ENCODE measurements at places on chromosomes 4 and X.

- no peak for DNase-seq
Observed at GRCh38 chrX:113545040-113545439, 704.4 kb upstream of the AMOT start.

DNA sequence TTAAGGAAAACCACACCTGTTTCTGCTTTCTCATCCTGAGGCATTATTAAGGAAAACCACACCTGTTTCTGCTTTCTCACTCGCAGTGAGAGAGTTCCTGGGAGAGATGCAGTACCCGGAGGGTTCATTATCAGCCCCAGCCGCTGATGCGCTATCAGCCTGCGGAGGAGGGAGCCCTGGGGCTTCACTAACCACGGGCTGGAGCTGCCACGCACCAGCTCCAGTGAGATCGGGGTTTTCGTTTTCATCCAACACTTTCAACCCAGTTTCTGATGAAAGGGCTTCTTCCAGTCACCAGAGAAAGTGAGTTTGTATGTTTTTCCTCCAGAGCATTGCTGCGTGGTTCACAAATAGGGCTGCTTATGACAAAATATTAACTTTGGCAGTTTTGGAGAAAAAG, 93.2 kb upstream of the PRKX start:
- no peak for DNase-seq

DNA sequence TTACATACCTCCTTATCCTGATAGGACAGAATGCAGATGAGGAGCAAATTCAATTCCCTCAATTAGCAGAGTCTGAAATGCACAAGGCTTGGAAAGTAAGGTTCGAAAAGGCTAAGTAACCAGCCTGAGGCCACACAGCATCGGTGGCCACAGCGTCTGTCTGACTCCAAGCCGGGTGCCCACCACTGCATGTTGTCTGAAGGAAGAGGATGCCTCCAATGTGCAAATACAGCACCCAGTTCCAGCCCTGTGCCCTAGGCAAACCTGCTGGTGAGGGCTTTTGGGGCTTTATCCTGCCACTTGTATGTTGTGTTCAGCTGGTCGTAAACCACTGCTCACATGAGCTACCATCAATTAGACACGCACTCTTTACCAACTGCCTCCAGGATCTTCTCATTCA, 48.6 kb upstream of the PPP2R2C start:
- DNase-seq: no peak

DNA sequence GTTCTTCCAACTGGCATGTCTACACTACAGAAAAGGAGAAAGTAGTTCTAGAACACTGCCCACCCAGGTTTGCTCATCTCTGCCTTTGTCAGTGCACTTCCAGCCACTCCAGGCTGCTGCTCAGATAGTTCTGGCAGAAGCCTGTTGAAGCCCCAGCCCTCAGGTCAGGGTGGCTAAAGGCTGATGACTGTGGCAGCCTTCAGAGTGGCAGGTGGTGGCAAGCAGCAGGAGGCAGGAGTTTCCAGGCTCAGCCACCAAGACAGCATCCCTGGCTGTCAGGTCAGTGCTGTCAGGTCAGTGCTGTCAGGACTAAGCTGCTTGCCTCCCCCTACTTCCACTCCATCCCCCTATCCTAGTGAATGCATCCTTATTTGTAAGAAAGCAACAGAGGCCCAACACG, 100.4 kb downstream of the MAMLD1 start:
- no peak for DNase-seq

- no peak for DNase-seq
Observed at GRCh38 chrX:38216642-38217041, 4.0 kb downstream of the SRPX start.

DNA sequence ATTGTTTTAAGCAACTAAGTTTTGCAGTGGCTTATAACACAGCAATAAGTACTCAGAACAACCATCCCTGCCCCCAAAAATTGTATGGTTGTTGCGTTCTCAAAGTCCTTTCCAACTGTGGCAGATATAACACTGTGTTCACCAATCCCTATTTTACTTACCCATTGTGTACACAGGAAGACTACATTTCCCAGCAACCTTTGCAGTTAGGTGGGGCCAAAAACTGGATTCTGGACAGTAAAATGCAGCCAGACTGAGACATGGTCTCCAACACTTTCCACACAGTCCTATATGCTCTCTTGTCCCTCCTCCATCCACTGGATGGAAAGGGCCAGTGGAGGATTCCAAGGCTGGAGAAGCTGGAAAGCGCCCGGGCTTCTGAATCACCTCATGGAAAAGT, 523.6 kb downstream of the BCOR start:
- no peak for DNase-seq

GRCh38 chrX:8579602-8580001, 115.0 kb downstream of the VCX3B start:
- DNase-seq: no peak

DNA sequence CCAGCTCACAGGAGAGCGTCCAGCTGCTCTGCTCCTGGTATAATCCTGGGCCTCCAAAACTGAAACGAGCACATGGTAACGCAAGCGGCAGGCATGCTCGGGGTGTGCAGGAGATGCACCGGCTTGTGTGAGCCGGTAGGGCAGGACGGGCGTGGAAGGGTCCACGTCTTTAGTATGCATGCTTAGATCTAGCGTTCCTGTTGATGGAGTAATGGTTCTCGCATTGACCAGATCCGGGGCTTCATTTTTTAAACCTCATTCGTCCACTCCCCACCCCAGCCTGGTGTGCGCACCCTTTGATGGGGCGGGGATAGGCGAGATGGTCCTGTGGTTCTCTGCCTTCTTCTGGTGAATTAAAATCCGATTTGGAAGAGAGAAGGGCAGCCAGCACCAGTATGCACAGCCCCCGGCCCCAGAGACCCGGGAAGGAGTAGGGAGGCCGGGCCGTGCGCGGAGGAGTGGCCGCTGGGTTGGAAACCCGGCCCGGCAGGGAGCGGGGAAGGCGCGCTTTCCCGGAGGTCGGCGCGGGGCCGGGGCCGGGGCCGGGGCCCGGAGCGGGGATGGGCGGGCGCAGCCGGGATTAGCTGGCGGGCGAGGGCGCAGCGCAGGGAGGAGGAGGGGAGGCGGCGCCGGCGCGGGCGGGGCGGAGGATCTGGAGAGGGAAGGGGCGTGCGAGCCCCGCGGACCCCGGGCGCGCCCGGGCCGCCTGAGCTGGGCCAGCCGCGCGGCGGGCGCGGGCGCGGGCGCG, 39.9 kb downstream of the FAM149A start:
- DNase-seq: no peak

- no peak for DNase-seq
Observed at GRCh38 chrX:30212172-30212571, 3.2 kb upstream of the MAGEB2 start.

DNA sequence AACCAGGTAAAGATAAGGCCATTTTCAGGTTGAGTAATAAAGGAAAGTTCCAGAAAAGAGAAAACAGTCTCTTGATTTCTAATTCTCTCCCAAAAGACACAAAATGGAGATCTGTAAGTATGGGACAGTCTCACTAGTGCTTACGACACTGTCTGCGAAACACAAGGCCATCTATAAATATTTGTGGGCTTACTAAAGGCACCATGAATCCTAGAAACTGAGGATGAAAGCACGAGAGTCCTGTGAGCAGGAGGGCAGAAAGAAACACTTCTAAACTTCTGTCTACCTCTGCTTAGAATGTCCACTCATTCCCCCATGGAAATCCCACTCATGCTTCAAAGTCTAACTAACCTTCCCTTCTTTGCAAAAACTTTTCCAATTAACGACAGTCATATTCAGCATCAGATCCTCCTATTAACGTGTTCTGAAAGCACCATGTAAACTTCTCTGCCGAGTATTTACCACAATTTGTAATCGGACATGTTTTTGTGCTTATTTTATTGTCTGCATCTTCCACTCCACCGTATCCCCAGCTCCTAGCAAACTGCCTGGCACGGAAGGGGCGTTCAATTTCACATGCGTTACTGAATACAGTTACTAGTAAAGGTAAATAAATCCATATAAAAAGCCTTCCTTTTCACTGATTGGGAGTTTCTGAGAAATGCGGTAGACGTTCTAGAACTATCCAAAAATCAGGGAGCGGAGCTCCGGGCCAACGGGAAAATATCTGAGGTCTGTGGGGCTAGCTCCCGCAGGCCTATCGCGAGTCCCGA, 665 bp downstream of the PSMD10 start:
- no peak for DNase-seq

DNA sequence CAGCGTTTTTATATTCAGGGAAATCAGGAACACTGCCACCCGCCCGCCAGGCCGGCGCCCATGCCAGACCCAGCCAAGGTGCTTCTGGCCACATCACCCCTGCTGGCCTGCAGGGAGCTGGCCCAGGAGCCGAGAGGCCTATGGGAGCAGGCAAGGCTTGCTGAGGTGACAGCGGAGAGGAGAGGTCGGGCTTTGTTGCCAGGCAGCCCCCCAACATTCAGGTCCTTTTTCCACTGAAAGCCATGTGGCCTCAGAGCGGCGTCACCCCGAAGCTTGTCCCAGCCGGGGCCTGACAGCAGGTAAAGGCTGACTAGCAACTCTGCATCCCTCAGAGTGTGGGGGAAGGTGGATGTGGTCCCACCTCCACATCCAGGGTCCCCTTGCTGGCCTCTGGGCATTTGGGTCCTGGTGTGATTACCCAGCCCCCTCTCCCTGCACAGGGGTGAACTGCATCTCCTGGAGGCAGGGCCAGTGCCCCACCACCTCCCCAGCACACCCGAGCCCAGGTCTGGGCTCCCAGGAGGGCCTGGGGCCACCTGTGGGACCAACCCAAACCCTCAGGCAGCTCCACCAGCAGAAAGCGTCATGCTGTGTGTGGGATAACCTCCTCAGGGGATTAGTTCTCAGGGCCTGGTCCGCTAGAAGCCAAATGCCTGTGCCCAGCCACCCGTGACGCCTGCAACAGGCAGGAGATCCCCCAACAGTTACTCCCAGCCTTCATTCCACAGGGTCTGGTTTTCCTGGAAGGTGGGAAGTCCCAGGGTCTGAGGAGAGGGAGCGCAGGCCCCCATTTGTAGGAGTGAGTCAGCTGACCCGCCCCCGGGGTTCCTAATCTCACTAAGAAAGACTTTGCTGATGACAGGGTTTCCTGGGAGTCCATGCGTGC, at the start of gene PDE6B:
Gene PDE6B (plus strand): TSS at position 869 of the 886 bp plus-strand sequence. CDS start 54 bp downstream, outside the sequence.
- no peak for DNase-seq

GRCh38 chrX:84710611-84711010, 208.4 kb upstream of the HDX start:
- DNase-seq: no peak

GRCh38 chr4:79267671-79268070, 58.2 kb downstream of the NAA11 start:
- no peak for DNase-seq

GRCh38 chrX:12441381-12442128, 303.3 kb downstream of the FRMPD4 start:
- DNase-seq: no peak

DNA sequence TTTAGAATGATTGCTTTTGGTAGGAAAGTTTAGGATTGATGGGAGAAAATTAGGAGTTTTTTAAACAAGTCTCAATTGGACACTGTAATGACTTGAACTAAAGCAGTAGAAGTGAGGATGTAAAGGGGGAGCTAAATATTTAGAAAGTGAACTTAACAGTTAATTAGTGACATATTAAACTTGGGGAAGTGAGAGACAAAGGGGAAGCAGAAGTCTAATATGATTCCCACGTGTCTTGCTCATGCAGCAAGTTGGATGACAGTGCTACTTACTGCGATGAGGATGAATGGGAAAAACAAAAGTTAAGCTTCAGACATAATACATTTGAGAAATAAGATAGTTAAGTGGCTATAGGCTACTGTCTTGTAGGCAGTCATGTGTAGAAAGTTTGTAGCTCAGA, 110.4 kb downstream of the RPA4 start:
- no peak for DNase-seq

DNA sequence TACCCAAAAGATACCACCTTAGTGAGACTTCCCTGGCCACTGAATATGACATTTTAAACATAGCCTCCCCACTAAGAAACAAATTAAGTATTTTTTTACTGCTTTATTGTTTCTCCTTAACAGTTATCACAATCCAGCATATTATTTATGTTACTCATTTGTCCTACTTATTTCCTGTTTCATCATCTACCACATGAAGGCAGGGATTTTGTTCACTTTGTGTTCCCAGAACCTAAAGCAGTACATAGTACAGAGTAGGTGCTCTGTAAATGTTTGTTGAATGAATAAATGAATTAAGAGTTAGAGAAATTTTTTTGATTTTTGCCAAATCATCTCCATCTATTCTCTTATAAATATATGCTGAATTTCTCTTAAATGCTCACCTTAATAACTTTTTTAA, 318.4 kb upstream of the GIMD1 start:
- DNase-seq: no peak

GRCh38 chrX:24241822-24242648, 71.8 kb downstream of the SUPT20HL2 start:
- no peak for DNase-seq

DNA sequence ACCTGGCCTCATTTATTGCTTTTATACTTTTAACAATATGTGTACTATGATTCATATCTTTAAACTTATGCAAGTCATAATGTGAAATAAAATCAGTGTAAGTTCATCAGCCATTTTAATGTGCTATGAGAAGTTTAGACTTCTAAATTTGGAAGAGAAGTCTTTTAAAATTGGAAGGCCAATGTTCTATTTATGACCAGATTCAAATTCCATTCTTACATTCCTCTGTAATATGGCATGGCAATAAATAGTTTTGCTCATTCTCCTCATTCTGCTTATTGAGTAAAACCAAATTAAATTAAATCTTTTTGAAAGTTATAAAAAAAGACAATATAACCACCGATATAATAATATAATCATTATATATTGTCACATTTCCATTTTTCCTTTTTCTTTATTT, 126.2 kb downstream of the SORBS2 start:
- no peak for DNase-seq

DNA sequence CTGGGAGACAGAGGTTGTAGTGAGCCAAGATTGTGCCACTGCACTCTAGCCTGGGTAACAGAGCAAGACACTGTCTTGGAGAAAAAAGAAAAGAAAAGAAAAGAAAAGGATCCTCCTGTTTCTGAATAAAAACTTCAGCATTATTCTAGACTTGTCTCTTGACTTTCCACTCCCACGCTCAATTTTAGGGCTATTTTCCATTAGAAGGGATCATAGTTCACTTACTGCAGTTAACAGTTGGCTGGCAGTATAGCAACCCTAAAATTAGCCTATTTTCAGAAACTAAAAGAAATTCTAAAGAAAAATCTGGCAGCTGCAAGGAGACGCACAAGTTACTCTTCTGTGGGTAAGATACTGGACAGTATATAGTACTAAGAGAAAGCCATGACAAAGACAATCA, 28.1 kb downstream of the THOC2 start:
- DNase-seq: no peak

DNA sequence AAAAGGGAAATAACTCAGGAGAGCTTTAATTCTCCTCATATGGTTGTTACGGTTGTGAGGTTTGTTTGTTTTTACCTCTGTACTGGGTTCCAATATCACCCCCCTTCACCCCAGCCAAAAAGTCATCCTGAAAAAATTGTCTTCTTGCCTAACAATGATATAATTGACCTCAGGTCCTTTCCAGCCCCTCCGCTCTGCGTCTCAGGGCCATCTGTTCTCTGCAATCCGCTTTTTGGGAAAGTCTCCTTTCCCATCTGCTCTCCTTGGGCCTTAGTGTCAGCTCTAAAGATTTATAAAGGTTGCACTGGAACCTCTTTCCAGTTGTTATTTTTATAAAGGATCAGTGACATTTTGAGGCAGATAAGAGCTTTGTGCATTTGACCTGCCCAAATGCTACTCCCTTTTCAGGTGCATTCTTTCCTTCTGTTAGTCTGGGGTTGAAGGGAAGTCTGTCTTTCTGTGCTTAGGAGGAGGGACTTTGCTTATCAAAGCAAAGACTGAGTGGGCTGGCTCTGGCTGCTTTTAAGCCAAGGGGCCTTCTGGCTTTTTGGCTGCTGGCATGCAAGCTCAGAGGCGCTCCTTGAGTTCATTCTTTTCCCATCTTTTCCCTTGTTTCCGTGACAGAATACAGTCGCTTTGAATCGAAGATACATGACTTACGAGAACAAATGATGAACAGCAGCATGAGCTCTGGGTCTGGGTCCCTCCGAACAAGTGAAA, 34.1 kb downstream of the DLG3 start:
- no peak for DNase-seq
